Stimulated activated CD8-positive, alpha-beta memory T cell treated with anti-CD3 and anti-CD28 coated beads, Interleukin-7, amount 100 ng/mL, for 1 hour (primary cell): ENCODE measurements at places on chromosomes 3 and 15.

GRCh38 chr3:12884790-12885582 lies 43.6 kb upstream of the RPL32 start:
- no peak for DNase-seq

GRCh38 chr3:5226783-5227182 lies 39.3 kb downstream of the EDEM1 start:
- DNase-seq: no peak

DNA sequence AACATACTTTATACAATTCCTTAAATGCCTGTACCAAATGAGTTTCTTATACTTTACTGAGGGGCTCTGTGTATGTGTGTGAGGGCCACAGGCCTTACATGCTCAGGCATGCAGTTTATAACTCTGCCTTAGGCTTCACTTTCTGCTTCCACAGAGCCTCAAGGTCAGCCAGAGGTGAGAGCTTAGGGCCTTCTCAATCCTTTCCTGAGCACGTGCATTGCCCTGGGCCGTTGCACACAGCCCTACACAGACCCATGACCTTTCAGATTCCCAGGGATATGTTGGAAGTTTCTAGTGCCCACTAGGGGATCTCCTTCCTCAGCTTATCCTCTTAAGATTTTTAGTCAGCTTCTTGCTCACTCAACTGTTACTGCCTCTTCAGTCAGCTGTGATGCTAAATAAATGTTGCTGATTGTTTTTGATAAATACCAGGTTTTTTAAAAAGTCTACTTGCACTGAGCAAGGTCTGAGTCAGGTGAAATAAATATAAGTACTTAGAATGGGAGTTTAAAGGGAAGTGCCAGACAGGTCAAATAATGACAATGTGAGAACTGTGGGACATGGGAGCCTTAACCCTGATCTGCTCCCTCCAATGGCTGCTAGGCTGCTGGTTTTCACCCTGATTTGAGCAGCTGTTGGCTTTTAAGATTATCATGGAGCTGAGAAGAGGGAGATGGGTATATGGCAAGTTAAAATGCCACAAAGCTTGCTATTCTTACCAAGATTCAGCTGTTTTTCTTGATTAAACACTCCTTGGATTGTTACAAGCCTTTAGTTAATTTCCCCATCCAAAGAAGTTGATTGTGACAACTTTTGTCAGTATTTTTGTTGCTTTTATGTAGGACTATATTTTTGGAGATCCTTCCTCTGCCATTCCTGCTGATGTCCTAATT lies 169.5 kb downstream of the PLD1 start:
- DNase-seq: no peak

DNA sequence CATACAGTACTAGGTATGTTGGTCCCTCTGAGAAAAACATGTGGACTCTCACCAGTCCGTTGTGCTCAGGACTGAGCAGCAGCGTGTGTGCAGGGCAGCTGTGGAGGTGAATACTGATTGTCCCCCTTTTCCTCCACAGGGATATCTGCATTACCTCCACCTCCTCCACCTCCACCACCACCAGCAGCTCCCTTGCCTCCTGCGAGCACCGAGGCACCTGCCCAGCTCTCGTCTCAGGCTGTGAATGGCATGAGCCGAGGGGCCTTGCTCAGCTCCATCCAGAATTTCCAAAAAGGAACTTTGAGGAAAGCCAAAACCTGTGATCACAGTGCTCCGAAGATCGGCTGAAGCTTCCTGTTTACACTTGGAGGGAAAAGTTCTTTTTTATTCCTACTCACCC lies 9.0 kb downstream of the PDHB start:
- DNase-seq: no peak

- no peak for DNase-seq
Measured at GRCh38 chr15:66628976-66629723, 63.4 kb upstream of the LCTL start.

- no peak for DNase-seq
Measured at GRCh38 chr15:61064651-61065050, 164.5 kb downstream of the RORA start.

DNA sequence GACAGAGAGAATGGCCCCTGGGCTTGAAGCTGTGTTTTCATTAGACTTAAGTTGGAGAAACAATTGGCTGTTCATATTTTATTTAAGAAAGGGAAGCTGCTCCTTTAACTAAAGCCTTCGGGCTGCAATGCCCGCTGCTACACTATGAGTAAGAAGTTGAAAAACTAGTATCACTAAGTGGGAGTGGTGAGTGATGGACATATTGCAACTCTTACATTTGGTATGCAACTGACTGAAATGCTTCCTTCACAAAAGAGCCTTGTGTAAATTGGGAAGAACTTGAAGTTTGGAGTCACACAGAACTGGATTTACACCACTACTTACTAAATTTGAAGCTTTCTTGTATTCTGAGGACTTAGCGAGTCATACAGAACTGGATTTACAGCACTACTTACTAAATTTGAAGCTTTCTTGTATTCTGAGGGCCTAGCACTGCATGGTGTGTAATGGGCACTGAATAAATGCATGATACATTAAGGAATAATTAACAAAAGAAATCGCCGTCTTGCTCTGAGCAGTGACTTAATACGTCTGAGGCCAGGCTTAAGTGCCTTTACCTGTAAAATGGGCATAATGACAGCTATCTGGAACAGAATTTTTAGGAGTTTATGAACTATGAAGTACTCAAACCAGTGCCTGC lies 149.5 kb downstream of the RYR3 start:
- no peak for DNase-seq

GRCh38 chr3:28521663-28522062 lies 173.0 kb upstream of the AZI2 start:
- DNase-seq: no peak

DNA sequence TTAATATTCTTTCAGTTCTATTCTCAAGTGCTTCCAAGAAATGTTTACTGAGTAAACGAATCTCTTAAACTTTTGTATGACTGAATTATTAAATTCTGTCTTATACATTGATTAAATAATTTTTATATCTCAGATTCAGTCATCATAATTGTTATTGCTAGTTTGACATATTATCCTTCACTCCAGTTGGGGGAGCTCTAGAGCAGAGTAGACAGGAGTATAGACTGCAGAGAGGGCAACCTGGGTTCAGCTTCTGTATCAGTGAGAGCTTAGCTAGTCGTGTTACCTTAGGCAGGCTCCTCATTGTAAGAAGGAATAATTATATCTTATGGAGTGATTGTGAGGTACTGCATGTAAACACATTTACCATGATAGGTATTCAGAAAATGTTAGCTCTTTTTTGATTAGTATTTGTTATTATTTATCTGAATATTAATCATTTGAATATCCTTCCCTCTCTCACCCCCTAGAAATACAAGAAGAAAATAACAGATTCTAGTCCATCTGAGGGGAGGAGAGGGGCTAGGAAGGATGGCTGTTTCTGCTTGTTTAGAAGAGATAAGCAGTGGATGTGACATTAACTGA lies 31.0 kb upstream of the ZCWPW2 start:
- no peak for DNase-seq

- no peak for DNase-seq
Measured at GRCh38 chr3:27643355-27643754, 78.8 kb downstream of the EOMES start.

DNA sequence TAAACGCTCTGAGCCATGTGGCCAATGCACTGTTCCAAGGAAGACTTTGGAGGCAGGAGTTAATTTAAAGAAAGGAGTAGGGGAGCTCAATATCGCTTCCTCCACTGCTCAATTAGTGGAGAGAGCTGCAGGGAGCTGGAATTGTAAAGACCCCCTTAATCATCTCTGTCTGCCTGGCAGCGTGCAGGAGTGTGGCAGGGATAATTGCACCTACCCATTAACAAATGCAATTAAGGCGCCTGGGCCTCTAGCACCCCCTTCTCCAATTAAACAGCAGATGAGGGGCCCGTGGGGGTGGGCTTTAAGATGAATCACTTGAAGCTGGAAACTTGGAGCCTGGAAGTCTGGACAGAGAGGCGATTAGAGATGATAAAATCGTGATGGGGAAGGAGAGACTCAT lies 61.7 kb upstream of the GLCE start:
- DNase-seq: no peak

DNA sequence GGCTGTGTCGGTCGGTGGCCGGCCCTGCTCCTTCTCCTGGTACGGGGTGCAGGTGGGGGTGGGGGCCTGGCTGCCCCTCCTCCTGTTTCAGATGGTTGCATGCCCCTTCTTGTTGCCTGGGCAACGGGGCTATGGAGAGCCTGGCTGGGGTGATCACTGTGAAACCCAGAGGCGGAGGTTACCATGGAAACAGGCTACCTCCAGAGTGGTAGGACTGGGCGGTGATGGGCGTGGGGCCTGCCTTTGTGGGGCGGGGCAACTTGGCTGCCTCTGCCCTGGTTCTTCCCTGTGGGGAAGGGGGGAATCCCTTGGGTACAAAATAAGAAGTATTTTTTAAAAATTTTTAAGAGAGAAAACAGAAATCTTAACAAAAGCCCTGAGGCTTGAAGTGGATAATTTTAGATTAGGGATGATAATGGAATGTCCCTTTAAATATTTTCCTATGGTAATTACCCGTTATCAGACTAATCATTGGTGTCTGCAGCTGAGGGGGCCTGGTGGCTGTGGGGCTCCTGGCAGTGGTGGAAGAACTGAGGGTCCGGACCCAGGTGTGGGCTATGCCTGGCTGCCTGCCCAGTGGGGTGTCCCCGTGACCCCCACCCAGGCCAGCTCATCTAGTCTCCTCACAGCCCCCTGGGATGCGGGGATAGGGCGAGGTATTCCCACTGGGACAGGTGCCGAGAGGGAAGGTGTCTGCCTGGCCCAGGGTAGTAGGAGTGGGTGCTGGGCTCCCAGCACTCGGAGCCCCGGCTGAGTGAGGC lies 32.5 kb downstream of the PLXNA1 start:
- DNase-seq: no peak

- no peak for DNase-seq
Measured at GRCh38 chr15:101111570-101112262, 140.1 kb downstream of the CHSY1 start.

DNA sequence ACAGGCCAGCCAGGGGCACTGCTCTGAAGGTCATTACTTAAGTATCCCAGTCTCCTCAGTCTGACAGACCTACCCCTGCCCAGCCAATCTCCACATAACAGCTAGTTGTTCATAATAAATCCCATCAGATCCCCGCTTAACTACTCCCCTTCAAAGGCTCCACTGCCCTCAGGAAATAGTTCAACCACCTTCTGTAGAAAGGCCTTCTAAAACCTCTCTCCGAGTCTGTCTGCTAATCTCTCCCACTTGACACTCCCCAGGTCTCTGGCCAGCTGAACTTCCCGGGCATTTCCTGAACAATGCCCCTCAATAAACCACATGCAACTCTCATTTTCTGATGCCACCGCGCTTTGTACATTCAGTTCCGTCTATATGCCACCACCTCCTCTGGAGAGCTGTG lies 6.0 kb downstream of the PRC1 start:
- no peak for DNase-seq

DNA sequence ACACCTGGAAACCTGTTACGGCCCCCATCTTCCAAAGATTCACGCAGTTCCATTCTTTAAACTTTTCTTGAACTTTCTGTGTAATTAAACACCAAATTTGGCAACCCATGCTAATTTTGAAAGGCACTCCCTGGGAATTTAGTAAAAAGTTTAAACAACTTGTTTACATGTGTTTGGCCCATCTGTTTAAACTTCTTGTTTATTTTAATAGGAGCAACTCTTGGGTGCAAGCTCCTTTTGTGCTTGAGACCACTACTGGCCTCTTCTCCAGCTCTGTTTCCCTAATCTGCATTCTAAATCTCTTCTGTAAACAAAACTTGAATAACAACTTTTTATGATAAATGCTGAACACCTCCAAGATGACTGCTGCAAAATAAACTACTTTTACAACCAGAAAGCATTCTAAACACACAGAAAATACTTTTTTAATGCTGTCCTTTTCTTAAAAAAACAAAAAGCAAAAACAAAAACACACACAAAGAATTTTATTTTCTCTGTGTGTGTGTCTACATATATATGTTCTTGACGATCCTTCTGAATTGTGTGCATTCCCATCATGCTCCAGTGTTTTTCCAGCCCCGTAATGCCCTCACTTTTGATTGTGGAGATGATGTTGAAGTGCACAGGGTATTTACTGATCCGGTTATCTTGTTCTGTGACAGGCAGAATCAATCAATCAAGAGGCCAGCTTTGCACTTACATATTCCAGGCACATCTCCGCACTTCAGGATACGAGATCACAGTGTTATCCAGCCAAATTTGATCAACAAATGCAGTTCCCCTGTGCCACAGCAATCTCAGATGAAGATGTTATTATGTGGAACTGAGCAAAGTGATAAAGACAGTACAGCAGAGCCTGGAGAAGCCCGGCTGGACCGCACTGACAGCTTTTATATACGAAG lies 416.9 kb downstream of the FOXP1 start:
- DNase-seq: no peak

GRCh38 chr15:57476533-57476975 lies 100.2 kb downstream of the CGNL1 start:
- DNase-seq: no peak

DNA sequence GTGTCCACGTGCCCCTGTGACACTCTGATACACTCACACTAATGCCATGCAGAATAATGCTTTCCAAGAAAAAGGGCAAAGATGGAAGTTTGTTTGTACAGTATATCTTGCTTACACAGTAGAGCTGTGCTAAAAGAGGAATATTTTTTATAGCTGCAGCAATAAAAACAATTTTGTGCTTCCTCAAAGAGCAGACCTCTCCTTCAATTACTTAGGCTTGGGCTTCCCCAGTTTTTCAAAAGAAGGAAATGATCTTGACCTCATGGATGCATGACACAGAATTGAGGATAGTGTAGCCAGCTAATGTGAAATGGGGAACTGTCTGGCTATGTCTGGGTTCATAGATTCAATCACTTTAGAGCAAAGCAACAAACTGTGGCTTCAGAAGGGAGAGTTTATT lies 137.4 kb downstream of the STT3B start:
- DNase-seq: no peak

GRCh38 chr3:160098926-160099626 lies 110.4 kb downstream of the IL12A start:
- DNase-seq: no peak

GRCh38 chr3:13282986-13283876 lies 136.9 kb downstream of the NUP210 start:
- no peak for DNase-seq

DNA sequence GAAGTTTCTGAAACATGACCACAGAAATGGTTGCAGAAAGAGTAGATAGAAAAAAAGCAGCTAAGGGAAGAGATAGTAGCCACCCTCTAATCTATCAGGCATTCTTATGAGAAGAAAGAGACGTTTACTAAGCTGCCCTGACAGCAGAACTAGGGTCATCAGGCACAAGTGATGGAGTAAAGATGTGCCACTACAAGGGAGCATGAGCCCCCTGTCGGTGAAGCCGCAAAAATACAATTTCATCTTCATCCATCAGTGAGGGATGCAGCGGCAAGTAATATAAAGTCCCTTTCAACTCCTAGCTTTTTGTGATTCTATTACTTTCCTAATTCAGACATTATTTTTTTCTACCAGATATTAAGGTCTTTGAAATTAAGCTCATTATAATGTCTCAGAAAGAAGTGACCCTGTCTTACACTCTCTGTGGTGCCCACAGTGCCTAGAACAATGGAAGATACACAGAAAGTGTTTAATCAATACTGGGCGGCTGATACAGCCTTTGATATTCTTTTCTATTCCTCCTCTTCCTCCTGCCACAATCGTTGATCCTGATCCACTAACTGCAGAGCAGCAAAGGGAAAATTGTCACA lies 651.6 kb downstream of the NTRK3 start:
- no peak for DNase-seq

- DNase-seq: no peak
Measured at GRCh38 chr15:70541511-70541910, 221.8 kb downstream of the UACA start.

- no peak for DNase-seq
Measured at GRCh38 chr3:48190911-48191310, 2.7 kb upstream of the CDC25A start.
